Eye (tissue), 1 donor: ENCODE measurements at places on chromosomes 1 and 21.

GRCh38 chr1:49298304-49298703 is 521.6 kb upstream of the BEND5 start:
- DNase-seq: no peak

- no peak for DNase-seq
These were observed 10.4 kb upstream of the WNT3A start for GRCh38 chr1:227996187-227996950.

DNA sequence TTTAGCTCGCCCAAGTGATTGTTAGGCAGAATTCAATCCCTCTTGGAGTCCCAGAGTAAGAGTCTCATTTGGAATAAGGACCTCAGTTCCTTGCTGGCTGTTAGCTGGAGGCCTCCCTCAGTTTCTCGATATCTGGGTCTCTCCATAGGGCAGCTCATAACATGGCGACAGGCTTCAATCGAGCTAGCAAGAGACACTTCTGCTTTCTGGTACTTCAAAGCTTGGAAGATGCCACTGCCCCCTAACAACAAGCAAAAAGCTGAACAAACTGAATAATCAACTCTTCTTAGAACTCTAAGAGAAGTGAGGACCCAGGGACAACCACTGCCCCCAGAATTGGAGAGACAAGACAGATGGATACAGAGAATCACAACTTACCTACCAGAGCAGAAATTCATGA is 86.2 kb downstream of the TEX35 start:
- no peak for DNase-seq

- DNase-seq: no peak
These were observed 8.4 kb upstream of the SPATA1 start for GRCh38 chr1:84497631-84498275.

GRCh38 chr1:212478467-212479025 is 45.8 kb downstream of the NENF start:
- DNase-seq: no peak
